Hepatic stellate cell (primary cell): ENCODE measurements at places on chromosomes 2 and 18.
A peak's percentile ranks its signal among the peaks of the same experiment; 100 is the strongest.

- DNase-seq, result no peak
These were observed 161.6 kb downstream of the FBXO15 start for GRCh38 chr18:73985855-73986625.

GRCh38 chr2:128322715-128323554 lies 4.3 kb upstream of the HS6ST1 start:
- no peak for DNase-seq

DNA sequence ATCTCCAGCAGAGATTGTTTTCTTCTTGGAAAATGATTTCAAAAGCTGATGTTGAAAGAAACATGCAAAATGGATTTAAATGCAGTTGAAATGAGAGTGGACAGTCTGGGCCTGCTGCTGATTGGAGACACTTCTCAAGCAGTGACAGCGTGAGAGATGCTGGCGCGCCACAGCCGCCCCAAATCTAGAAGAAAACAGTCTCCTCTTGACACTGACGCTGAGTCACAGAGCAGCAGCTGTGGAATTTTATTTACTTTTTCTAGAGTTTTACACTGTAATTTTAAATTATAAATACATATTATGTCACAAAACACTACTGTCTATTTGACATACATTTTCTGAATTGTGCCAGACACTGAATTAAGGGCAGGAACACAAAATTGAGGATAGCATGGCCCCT lies 121.8 kb upstream of the TMEM200C start:
- no peak for DNase-seq

DNA sequence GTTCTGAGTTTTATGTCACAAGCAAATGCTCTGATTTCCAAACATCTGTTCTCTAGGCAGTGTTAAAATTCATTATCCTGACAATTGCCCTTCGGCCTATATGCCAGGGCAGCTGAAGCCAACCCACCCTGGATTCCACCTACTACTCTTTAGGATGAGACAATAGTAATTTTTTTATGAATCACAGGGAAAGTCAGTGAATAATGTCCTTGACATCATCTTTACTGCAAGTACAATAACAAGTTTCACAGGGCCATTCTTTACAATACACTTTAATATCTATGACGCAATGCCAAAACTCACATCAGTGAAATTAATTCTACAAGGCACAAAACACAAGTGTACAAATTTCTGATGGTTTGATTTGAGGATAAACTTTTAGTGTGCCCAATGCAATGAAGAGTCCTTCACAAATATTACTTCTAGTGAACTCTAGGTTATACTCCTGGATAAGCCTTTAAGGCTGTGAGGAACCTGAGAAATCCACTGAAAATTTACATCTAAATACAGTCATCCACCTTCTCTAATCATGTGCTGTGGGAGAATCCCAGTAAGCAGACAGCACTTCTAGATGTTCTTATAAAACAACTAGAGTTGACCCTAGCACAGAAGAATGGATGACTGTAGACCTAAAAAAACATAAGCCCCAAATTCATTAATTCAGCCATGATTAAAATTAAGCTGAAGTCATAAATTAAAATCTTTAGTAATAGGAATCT lies 77.3 kb upstream of the CTLA4 start:
- DNase-seq, result no peak

GRCh38 chr18:58495634-58496033 lies 133.3 kb downstream of the ALPK2 start:
- no peak for DNase-seq

DNA sequence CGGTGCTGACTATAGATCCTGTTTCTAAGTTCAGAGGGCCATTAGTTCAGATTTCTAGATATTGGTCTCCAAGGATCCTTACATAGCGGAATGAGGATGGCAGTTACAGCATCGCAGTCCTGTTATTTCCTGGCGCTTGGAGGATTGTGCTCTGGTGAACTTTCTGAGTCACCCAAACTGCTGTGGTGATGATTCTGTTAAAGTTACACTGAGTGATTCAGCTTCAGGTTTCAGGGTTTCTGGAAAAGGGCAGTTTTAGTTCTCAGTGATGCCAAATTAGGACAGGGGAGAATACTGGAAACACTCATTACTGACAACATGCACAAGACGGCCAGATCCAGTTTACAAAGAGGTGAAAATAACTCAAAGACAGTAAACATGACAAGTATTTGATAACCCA lies 52.1 kb upstream of the ANKRD62 start:
- peak; percentile 78 for DNase-seq

DNA sequence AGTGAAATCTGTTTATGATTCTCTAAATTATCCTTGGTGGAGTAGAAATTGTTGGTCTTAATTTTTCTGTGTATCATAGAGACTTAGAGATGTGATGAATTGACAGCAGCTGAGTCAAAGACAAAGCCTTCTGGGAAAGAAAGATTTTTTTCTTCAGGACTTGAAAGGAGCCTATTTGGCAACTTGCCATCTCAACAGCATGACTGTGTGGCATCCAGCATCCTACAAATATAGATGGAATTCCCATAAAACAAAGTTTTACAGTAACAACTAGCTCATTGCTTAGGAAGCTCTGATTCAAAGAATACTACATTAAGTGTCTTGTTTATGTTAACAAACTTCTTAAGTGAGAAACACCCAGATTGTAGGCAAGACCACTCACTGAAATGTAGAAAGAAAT lies 79.2 kb upstream of the SETBP1 start:
- no peak for DNase-seq

- no peak for DNase-seq
These were observed 16.7 kb upstream of the PTH2R start for GRCh38 chr2:208389940-208390339.

GRCh38 chr2:173963817-173964564 lies 1.2 kb downstream of the SP3 start:
- peak; percentile 75 for DNase-seq
